ENCODE measurements at places on chromosomes 5 and 9.

- peaks cover 16% of the 10 kb centered on the region for H3K27me3 ChIP-seq
- H3K4me1 ChIP-seq = no peaks in the 10 kb centered on the region
Measured at GRCh38 chr9:93397661-93398373, 53.7 kb upstream of the FAM120A start.

DNA sequence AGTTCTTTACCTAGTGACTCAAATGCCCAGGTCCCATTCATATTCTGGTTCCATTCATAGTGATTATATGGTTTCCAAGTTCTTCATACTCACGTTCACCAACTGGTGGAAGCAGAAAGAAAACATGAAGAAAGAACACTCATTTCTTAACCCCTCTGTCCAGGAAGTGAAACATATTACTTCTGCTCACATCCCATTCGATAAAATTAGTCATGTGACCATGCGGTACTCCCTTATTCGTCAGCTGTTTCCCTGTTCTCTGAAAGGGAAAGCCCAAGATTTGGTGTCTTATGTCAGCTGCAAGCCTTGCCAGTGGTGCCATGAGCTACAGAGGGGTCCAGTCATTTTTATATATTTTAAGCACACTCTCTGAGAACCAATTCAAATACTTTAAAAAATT, 387.0 kb upstream of the DMAC1 start:
- H3K4me3 ChIP-seq = no peak overlapping the region
- no peak overlapping the region for H3K27ac ChIP-seq
- DNase-seq = peak; percentile 7
- peaks cover 2% of the 10 kb centered on the region for H3K4me1 ChIP-seq

GRCh38 chr9:120894321-120895148, 17.5 kb upstream of the PHF19 start:
- H3K4me1 ChIP-seq = peaks cover 71% of the 10 kb centered on the region
- H3K27ac ChIP-seq = peak overlapping the region; percentile 99
- no peaks in the 10 kb centered on the region for H3K27me3 ChIP-seq

DNA sequence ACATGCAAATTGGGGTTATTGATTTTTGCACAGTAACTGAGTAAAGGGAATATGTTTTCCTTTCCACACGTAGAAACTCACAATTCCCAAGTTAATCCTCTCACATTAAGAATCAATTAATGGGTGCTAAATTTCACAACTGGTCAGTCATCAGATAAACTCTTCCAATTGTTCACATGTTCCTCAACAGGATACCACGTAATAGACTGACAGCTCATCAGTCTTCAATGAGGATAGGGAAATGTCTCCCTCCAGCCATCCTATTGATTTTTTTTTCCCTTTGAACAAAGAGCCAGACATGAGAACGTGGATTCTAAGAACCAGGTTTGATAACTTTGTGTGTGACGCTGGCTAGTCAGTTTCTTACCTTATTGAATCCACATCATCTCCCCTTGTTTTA, 768 bp upstream of the CER1 start:
- peaks cover 8% of the 10 kb centered on the region for H3K27me3 ChIP-seq
- no peaks in the 10 kb centered on the region for H3K4me1 ChIP-seq
- no peak overlapping the region for H3K4me3 ChIP-seq
- H3K27ac ChIP-seq = no peak overlapping the region
- DNase-seq = no peak

Measured in T-helper 2 cell treated with Interferon-gamma antibody and Interleukin-4, amounts not matched to agents 5 μg/mL and 100 μg/mL, for 36 hours (primary cell).